ENCODE measurements at places on chromosomes 4 and X. TPM values are rescaled to one million over a fixed set of nuclear protein-coding genes. Genes with fewer than 3 reads are reported as not detected.

GRCh38 chrX:150730719-150731118, 37.5 kb downstream of the MTMR1 start:
- H3K4me1 ChIP-seq, result no peaks in the 10 kb centered on the region
- no peaks in the 10 kb centered on the region for H3K27me3 ChIP-seq

The ARHGEF38 gene
- 2.6 TPM for total RNA-seq

The DOK7 gene
- 0.95 TPM for total RNA-seq

DNA sequence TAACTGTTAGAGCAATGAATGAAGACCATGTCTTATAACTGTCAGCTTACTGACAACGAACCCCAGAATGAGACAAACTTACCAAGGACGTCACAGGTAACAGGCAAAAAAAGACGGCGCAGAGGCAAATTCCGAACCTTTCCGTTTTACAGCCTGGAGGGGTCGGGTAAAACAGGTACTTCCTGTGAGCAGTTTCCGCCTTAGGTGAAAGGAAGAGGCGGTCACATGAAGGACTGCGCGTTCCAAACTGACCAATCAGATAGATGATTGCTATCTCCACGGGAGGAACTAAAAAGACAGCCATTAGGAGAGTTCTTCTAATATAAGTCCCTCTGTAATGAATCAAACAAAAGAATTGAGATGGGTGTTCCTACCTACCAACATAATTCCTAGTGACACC, at the start of gene COX7B2:
Gene COX7B2, minus strand, starts transcription at position 168 of the 400 bp plus-strand sequence. CDS start 174,053 bp downstream, outside the sequence.
- H3K4me3 ChIP-seq, result no peak within 1 kb of the TSS
- no peaks in the 10 kb centered on the region for H3K27me3 ChIP-seq
- H3K4me1 ChIP-seq, result no peaks in the 10 kb centered on the region
- no peak within 1 kb of the TSS for H3K27ac ChIP-seq
- DNase-seq, result no peak

DNA sequence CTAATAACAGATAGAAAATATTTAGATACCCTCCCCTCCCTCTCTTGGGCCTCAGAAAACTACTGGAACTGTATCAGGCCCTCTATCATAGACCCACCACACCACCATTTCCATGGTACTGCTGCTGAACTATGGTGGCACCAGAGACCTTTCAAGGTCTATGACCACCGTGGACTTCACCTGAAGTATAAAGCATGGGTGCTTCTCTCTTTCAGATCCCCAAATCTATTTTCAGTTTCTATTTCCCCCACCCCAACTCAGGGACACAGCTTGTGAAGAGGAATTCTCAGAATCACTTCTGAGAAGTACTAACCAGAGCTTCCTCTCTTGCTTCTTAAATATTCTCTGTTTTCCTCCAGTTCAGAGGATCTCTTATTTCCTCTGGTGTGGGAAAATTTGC, 840.8 kb upstream of the HTR2C start:
- DNase-seq, result no peak
- H3K36me3 ChIP-seq, result no peaks in the 10 kb centered on the region
- no peak overlapping the region for H3K4me3 ChIP-seq
- H3K27ac ChIP-seq, result no peak overlapping the region
- H3K4me1 ChIP-seq, result no peaks in the 10 kb centered on the region
- no peaks in the 10 kb centered on the region for H3K27me3 ChIP-seq

DNA sequence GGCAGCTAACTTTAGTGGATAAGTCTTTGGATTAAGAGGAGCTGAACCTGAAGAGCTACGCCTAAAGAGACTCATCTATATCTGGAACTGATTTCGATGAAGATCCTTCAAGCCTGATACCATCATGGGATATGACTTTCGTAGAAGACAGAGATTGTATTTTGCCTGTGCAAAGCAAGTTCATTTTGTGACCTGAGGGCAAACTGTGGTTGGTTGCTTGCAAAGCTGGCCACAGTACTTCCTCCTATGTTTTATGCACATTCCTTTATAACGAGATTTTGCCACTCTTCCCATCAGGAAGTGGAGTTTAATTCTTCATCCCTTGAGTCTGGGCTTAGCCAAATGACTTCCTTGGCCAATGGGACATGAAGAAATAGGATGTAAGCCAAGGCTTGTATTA, 519.3 kb upstream of the NR3C2 start:
- H3K27me3 ChIP-seq, result no peaks in the 10 kb centered on the region
- no peak overlapping the region for H3K4me3 ChIP-seq
- DNase-seq, result no peak
- H3K27ac ChIP-seq, result no peak overlapping the region

DNA sequence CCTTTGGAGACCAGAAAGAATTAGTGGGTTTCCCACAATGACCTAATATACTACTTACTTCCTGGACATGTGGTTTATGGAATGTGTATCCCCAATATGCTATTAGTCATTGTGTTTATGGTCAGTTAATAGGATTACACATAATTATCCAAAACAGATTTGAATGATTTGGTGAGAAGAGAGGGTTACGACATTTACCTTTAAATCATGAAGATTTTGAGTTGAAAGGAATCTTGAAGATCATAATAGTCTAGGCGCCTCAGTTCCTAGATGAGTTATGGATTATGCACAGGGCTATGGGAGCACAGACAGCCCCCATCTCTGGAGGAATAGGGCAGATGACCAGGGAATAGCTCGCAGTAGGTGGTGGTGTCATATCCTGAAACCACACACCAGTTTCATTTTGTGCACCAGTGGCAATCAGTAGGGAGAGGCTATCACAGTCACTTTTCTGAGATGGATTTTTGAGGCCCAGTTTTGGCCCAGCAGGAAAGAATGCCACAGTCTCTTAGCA, 61.3 kb downstream of the SEPTIN11 start:
- DNase-seq, result no peak
- peaks cover 8% of the 10 kb centered on the region for H3K36me3 ChIP-seq
- no peak overlapping the region for H3K4me3 ChIP-seq

The EXOC1L gene
- not detected for total RNA-seq

DNA sequence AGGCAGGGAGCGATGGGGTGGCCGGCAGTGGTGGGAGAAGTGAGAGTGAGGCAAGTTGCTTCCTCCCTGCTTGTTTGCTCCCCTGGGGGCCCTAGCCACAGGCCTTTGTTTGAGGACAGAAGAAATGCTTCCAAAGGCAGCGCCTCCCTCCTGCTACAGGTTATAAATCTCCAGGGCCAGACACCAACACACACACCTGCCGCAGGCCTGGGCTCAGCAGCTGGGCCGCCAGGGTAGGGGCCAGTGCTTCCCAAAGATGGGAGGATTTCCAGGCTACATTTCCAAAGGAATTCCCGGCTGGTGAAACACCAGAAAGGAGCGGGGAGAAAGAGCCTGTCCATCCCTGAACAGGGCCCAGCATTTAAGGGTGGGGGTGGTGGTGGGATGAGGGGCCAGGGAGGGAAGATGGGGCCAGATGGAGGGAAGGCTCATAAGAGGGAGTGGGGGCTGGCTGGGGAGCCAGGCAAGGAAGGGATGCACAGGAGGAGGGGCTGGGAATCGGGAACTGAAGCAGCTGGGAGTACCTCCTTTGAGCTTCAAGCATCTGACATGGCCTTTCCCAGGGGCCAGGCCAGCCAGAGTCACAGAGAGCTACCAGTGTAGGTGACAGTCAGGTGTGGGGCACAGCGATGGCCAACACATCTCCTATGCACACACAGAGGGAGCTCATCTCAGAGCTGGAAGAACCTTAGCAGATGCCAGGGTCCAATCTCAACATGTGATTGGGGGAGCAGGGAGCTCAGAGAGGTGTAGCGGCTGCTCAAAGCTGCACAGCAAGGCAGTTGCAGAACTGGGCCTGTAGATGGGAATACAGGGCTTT, 143.9 kb downstream of the PJA1 start:
- H3K27me3 ChIP-seq, result no peaks in the 10 kb centered on the region
- peaks cover 4% of the 10 kb centered on the region for H3K4me1 ChIP-seq
- DNase-seq, result no peak
- no peak overlapping the region for H3K27ac ChIP-seq

GRCh38 chrX:136097871-136098805, 49.2 kb upstream of the FHL1 start:
- H3K27me3 ChIP-seq, result no peaks in the 10 kb centered on the region
- DNase-seq, result no peak
- H3K4me3 ChIP-seq, result no peak overlapping the region
- H3K27ac ChIP-seq, result no peak overlapping the region
- no peaks in the 10 kb centered on the region for H3K4me1 ChIP-seq
- H3K36me3 ChIP-seq, result no peaks in the 10 kb centered on the region

DNA sequence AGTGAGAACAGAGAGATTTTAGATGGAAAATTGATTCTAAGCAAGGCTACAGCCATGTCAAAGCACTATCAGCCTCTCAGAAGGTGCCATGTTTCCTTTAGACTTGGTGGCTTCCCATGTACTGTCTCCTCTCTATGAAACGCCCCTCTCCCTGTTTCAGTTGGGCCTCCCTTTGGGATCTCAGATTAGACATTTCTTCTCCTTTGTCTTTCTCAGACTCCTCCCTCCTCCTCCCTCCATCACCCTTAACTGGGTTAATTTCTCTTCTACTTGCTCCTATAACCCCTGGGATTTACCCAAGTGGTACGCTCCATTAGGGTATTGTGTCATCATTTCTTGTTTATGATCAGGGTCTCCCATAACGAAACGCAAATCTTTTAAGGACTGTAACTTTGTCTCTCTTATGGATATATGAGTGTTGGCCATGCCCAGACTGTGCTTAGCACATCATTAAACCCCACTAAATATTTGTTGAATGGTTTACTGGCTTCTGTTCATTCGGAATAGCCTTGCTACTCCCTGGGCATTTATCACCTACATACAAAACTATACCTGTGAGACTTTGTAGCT, 106.8 kb downstream of the FAM9B start:
- H3K36me3 ChIP-seq, result no peaks in the 10 kb centered on the region
- no peaks in the 10 kb centered on the region for H3K4me1 ChIP-seq
- no peak for DNase-seq
- H3K4me3 ChIP-seq, result no peak overlapping the region
- no peak overlapping the region for H3K27ac ChIP-seq
- H3K27me3 ChIP-seq, result no peaks in the 10 kb centered on the region

GRCh38 chr4:94826206-94826605, 68.5 kb downstream of the BMPR1B start:
- no peaks in the 10 kb centered on the region for H3K36me3 ChIP-seq
- H3K27me3 ChIP-seq, result no peaks in the 10 kb centered on the region
- no peaks in the 10 kb centered on the region for H3K4me1 ChIP-seq
- no peak for DNase-seq

The CXCL8 gene
- 0.55 TPM for total RNA-seq

The LDOC1 gene
- not detected for total RNA-seq

The PAGE4 gene
- total RNA-seq, result not detected

DNA sequence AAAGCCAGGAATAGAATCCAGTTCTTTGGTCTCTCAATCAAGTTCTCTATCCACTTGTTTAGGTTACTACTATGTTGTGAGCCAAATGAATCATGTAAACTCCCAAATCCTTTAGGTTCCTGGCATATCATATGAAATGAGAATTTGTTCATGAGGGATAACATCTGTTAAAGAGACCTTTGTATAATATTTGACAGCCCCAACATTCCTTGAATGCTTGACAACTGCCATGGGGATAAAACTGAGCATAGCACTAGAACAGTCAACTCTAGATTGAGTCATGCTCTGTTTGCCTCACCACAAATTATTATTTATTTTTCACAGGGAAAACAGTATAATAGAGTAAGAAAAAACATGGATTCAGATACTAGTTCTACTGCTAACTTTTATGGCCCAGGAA, 93.3 kb downstream of the NAA11 start:
- no peak for DNase-seq
- H3K4me3 ChIP-seq, result no peak overlapping the region
- no peaks in the 10 kb centered on the region for H3K27me3 ChIP-seq
- H3K36me3 ChIP-seq, result no peaks in the 10 kb centered on the region

The PABPC1L2A gene
- total RNA-seq, result not detected

DNA sequence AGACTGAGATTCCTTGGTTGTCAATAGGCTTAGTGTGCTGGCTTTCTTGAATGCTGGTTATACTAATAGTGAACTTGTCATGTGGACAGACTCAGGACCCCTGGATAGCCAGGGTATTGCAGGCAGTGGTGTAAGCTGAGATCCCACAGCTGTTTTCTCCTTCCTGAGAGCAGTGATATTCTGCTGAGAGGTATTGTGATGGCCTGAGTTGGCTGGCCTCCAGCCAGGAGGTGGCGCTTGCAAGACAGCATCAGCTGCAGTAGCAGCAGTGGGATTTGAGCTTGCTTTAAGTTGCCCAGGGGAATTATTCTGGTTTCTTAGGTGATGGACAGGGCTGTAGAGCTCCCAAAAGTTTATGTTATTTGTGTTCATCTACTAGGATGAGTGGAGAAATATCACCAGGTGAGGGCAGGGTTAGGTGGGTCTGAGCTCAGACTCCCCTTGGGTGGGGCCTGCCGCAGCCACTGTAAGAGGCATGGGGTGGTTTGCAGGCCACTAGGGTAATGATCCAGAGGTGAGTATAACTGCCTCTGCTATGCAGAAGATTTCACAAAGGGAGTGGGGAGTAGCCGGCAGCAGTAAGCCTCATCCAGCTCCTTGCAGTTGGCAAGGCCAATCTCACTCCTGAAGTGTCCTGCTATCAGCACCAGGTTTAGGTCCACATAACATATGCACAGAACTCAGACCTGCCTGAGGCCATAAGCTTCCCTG, 66.2 kb downstream of the IL15 start:
- no peak overlapping the region for H3K27ac ChIP-seq
- no peaks in the 10 kb centered on the region for H3K4me1 ChIP-seq
- no peak for DNase-seq
- H3K36me3 ChIP-seq, result no peaks in the 10 kb centered on the region
- no peaks in the 10 kb centered on the region for H3K27me3 ChIP-seq

- H3K27ac ChIP-seq, result no peak overlapping the region
- no peaks in the 10 kb centered on the region for H3K4me1 ChIP-seq
- DNase-seq, result no peak
These were observed 322.0 kb upstream of the LCORL start for GRCh38 chr4:18343581-18343980.

The TMPRSS11B gene
- not detected for total RNA-seq

GRCh38 chrX:103756736-103757135, 19.9 kb upstream of the PLP1 start:
- H3K36me3 ChIP-seq, result no peaks in the 10 kb centered on the region
- no peak for DNase-seq
- no peak overlapping the region for H3K27ac ChIP-seq
- no peak overlapping the region for H3K4me3 ChIP-seq

The DRD5 gene
- not detected for total RNA-seq

GRCh38 chr4:95151255-95151654, 393.5 kb downstream of the BMPR1B start:
- no peaks in the 10 kb centered on the region for H3K36me3 ChIP-seq
- peaks cover under 1% of the 10 kb centered on the region for H3K4me1 ChIP-seq
- H3K27ac ChIP-seq, result no peak overlapping the region
- no peak overlapping the region for H3K4me3 ChIP-seq

GRCh38 chr4:5144384-5144783, 93.1 kb downstream of the STK32B start:
- H3K27me3 ChIP-seq, result no peaks in the 10 kb centered on the region
- no peak overlapping the region for H3K4me3 ChIP-seq
- H3K27ac ChIP-seq, result no peak overlapping the region
- H3K4me1 ChIP-seq, result no peaks in the 10 kb centered on the region
- DNase-seq, result no peak

The GLRB gene
- total RNA-seq, result 1.1 TPM

The HNRNPH2 gene
- 45.3 TPM for total RNA-seq

DNA sequence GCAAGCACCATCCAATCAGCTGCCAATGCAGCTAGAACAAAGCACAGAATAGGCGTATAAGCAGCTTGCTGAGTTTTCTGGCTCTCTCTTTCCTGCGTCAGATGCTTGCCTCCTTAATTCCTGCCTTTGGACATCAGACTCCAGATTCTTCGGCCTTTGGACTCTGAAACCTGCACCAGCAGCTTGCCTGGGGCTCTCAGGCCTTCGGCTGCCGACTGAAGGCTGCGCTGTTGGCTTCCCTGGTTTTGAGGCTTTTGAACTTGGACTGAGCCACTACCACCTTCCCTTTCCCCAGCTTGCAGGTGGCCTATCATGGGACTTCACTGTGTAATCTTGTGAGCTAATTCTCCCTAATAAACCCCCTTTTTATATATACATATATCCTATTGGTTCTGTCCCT, 6.1 kb downstream of the TMEM192 start:
- no peaks in the 10 kb centered on the region for H3K4me1 ChIP-seq
- H3K27ac ChIP-seq, result no peak overlapping the region
- DNase-seq, result no peak
- no peaks in the 10 kb centered on the region for H3K27me3 ChIP-seq
